ENCODE measurements at places on chromosomes 4 and X. TPM values are rescaled to one million over a fixed set of nuclear protein-coding genes. Genes with fewer than 3 reads are reported as not detected.

CCSER1 gene
- total RNA-seq: not detected

TECRL gene
- not detected for total RNA-seq

MAGEA10 gene
- 3.9 TPM for total RNA-seq

KCNIP4 gene
- total RNA-seq: 0.15 TPM

BTK gene
- total RNA-seq: not detected

RS1 gene
- total RNA-seq: not detected

GPR82 gene
- total RNA-seq: not detected

HSFX3 gene
- total RNA-seq: not detected

F11 gene
- total RNA-seq: not detected

GABRQ gene
- 8.8 TPM for total RNA-seq

RTL5 gene
- total RNA-seq: 0.12 TPM

KLB gene
- not detected for total RNA-seq

BST1 gene
- total RNA-seq: 3.0 TPM

MAGED4 gene
- 31.4 TPM for total RNA-seq

KLHL34 gene
- not detected for total RNA-seq

F9 gene
- total RNA-seq: not detected

HTR2C gene
- 0.76 TPM for total RNA-seq

MAGEA4 gene
- total RNA-seq: 0.64 TPM

PRDM8 gene
- 10.6 TPM for total RNA-seq

LONRF3 gene
- 8.7 TPM for total RNA-seq

DKK2 gene
- total RNA-seq: 0.74 TPM

QRFPR gene
- total RNA-seq: not detected

GNRHR gene
- not detected for total RNA-seq

XAGE1B gene
- total RNA-seq: not detected

CABS1 gene
- not detected for total RNA-seq

GAGE12E gene
- total RNA-seq: not detected

GAGE2A gene
- not detected for total RNA-seq

CD38 gene
- 0.44 TPM for total RNA-seq

SSX2B gene
- 0.98 TPM for total RNA-seq

GPC3 gene
- total RNA-seq: not detected

CPZ gene
- 13.2 TPM for total RNA-seq

PCDH18 gene
- total RNA-seq: 12.3 TPM

TEC gene
- total RNA-seq: 0.81 TPM

LGI2 gene
- not detected for total RNA-seq

BCAP31 gene
- 384 TPM for total RNA-seq

ABLIM2 gene
- total RNA-seq: not detected

DRD5 gene
- not detected for total RNA-seq

FREM3 gene
- not detected for total RNA-seq

SLC34A2 gene
- total RNA-seq: not detected

VCX3B gene
- 0.62 TPM for total RNA-seq

HSFX4 gene
- not detected for total RNA-seq

CTSO gene
- total RNA-seq: 18.0 TPM

RXFP1 gene
- 0.25 TPM for total RNA-seq

PHKA1 gene
- total RNA-seq: 0.12 TPM

MAGEC2 gene
- 77.9 TPM for total RNA-seq

HOPX gene
- total RNA-seq: 5.6 TPM
